ENCODE measurements at places on chromosomes 5 and 9. TPM values are rescaled to one million over a fixed set of nuclear protein-coding genes. Genes with fewer than 3 reads are reported as not detected.

DNA sequence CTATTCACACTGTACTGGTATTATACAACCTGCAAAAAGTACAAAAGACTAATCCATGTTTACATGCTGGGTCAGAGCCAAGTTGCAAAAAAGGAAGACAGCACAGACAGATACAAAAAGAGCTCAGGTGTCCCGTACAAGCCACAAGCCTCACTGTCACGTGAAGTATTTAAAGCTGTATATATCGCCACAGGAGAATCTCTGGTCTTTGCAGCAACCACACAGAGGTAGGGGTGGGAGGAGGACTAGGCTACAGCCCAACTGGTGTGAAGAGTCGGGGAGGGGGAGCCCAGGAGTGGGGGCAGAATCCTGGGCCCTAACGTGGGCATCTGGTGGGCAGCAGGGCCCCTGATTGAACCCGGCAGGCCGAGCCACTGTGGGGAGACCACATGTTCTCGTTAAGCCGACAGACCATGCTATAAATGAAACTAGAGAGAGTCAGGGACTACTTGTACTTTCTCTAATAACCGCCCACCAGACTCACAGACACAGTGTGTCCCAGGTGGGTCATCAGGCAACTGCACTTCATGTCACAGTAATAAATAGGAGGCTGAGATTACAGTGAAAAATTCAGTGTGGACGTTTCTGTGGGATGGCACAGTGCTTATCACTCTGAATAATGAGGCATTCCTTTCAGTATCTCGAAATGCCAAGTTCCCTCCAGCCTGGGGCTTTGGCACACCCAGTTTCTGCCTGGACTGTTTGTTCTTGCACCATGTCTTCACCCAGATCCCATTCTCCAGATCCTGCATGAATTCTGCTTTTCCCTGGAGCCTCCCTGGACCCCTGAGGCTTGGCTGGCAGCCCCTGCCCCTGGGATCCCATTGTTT, 79.3 kb upstream of the SH3PXD2B start:
- H3K27me3 ChIP-seq = peaks cover 41% of the 10 kb centered on the region
- no peak overlapping the region for H3K27ac ChIP-seq
- no peaks in the 10 kb centered on the region for H3K36me3 ChIP-seq
- peak; percentile 75 for DNase-seq
- peaks cover 2% of the 10 kb centered on the region for H3K4me1 ChIP-seq

DNA sequence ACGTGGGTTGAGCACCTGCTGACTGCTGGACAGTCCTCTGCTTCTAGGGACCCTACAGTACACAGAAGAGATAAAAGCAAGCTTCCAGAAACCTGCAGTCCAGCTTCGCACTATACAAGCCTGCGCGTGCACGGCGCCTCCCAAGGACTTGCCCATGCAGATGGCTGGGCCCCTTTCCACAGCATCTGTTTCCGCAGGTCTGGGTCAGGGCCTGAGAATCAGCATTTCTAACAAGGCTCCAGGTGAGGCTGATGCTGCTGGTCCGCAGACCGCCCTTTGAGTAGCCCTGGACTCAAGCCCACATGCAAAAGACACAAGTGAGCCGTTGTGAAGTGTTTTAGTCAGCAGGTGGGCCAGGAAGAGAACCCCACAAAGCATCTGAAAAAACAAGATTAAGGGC, 133.1 kb downstream of the HSD17B3 start:
- H3K27ac ChIP-seq = no peak overlapping the region
- H3K36me3 ChIP-seq = no peaks in the 10 kb centered on the region
- H3K4me3 ChIP-seq = no peak overlapping the region
- H3K4me1 ChIP-seq = peaks cover 29% of the 10 kb centered on the region
- DNase-seq = no peak
- H3K27me3 ChIP-seq = peaks cover 18% of the 10 kb centered on the region

DNA sequence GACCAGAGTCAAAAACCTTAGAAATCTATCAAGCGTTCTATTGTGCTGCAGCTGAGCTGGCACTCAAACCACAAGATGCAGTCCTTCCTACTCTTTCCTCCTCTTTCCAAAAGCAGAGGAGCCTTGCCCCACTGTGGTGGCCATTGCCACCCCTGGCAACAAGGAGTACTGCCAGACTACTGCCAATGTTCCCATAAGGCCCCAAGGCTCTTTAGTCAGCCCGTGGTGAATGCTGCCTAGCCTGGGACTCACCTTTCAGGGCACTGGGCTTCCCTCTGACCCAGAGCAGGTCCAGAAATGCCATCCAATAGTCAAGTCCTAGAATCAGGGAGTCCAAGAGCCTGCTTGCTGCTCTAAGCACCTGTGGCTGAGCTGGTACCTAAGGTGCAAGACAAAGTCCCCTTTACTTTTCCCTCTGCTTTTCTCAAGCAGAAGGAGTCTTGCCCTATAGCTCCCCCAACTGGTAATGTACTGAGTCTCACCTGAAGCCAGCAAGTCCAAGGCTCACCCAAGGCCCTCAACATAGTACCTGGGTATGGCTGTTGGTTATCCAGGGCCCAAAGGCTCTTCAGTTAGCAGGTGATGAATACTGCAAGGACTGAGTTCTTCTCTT, 219.4 kb downstream of the ATPSCKMT start:
- no peak overlapping the region for H3K27ac ChIP-seq
- no peak for DNase-seq
- H3K36me3 ChIP-seq = peaks cover 7% of the 10 kb centered on the region
- H3K4me3 ChIP-seq = no peak overlapping the region

DNA sequence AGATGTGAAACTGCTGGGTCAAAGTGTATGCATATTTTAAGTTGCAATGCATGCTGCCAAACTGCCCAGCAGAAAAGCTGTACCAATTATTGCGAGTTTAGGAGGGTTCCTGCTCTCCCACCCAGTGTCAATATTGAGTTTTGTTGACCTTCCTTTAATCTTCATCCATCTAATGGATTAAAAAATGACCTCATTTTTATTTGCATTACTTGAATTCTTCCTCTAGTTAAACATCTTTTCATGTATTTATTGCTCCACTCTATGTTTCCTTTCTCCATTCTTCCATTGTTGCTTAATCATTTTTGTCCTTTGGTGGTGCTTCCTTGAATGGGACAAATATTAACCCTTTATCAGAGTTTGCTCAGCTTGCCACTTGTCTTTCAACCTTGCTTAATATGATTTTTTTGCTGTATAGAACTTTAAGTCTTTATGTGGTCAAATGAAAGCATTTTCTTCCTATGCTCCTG, 32.4 kb downstream of the TLE1 start:
- H3K27me3 ChIP-seq = no peaks in the 10 kb centered on the region
- peaks cover 40% of the 10 kb centered on the region for H3K36me3 ChIP-seq
- no peak overlapping the region for H3K27ac ChIP-seq
- DNase-seq = no peak
- peaks cover 35% of the 10 kb centered on the region for H3K4me1 ChIP-seq

DNA sequence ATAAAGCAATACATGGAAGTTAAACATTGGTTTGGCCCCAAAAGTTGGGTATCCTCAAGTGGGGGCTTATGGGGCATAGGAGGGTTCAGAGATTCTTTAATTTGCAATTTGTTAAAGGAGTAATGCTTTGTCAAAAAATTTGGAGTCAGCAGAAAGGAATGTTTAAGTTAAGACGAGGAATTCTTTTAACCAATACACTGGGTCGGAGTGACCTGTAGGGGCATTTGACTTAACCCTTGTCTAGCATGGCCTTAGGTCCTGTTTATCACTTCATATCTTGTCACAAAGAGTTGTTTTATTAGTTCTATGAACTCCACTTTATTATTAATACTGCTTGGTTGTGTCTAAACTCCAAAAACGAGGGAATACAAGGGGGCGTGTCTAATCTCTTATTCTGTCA, 656.1 kb upstream of the RORB start:
- H3K27me3 ChIP-seq = no peaks in the 10 kb centered on the region
- no peak for DNase-seq
- H3K36me3 ChIP-seq = no peaks in the 10 kb centered on the region
- H3K4me1 ChIP-seq = no peaks in the 10 kb centered on the region
- H3K4me3 ChIP-seq = no peak overlapping the region

- H3K4me1 ChIP-seq = peaks cover 48% of the 10 kb centered on the region
- DNase-seq = no peak
- peak overlapping the region; percentile 74 for H3K27ac ChIP-seq
- H3K36me3 ChIP-seq = no peaks in the 10 kb centered on the region
- peaks cover 8% of the 10 kb centered on the region for H3K27me3 ChIP-seq
These were observed 348.0 kb downstream of the ZNF608 start for GRCh38 chr5:124398460-124398859.

DNA sequence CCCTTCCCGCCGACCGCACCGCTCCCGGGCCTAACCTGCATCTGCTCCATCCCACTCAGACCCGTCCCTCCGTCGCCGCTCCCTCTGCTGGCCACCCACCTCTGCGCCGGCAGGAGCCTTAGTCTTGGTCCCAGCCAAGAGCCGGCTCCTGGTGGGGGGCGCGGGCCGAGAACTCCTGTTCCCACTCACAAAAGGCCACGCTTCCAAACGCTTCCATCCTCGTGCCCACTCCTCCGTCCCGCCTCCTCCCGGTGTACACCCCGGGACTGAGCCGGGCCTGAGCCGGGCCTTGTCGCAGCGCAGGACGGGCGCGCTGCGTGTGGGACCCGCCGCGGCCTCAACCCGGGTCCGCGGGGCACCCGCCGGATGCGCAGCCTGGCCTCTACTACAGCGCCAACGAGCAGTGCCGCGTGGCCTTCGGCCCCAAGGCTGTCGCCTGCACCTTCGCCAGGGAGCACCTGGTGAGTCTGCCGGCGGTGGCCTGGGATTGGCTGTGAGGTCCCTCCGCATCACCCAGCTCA, 7.5 kb downstream of the ADAMTS13 start:
- DNase-seq = no peak
- peaks cover 3% of the 10 kb centered on the region for H3K4me1 ChIP-seq
- H3K4me3 ChIP-seq = no peak overlapping the region
- peaks cover 5% of the 10 kb centered on the region for H3K36me3 ChIP-seq

GRCh38 chr9:31390403-31391025, 993.9 kb upstream of the ACO1 start:
- H3K4me3 ChIP-seq = no peak overlapping the region
- peaks cover 20% of the 10 kb centered on the region for H3K27me3 ChIP-seq
- H3K36me3 ChIP-seq = no peaks in the 10 kb centered on the region
- DNase-seq = no peak

GRCh38 chr5:79448336-79448735, 65.6 kb downstream of the HOMER1 start:
- H3K27me3 ChIP-seq = no peaks in the 10 kb centered on the region
- peak overlapping the region; percentile 8 for H3K4me3 ChIP-seq
- H3K36me3 ChIP-seq = no peaks in the 10 kb centered on the region
- H3K27ac ChIP-seq = peak overlapping the region; percentile 77
- no peak for DNase-seq
- peaks cover 25% of the 10 kb centered on the region for H3K4me1 ChIP-seq

GRCh38 chr9:117098331-117098730, 316.5 kb downstream of the ASTN2 start:
- H3K27me3 ChIP-seq = no peaks in the 10 kb centered on the region
- H3K4me1 ChIP-seq = peaks cover 5% of the 10 kb centered on the region
- H3K36me3 ChIP-seq = no peaks in the 10 kb centered on the region
- H3K4me3 ChIP-seq = no peak overlapping the region

DNA sequence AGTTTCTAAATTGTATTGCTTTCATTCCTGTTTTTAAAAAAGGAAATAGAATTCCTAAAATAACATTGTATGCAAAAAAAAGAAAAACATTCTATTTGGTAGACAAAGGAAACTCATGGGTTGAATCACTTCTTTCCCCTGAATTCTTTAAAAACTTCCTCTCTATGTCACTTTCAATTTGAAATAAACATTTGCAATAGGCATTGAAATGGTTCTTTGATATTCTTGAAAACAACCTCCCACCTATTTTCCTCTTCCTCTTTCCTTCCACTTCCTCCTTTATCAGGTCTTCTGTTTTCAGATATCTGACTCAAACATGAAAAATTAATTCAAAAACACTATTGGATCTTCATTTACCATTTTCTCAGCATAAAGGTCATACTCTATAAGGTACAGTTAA, 442.0 kb upstream of the MEF2C start:
- peaks cover 18% of the 10 kb centered on the region for H3K4me1 ChIP-seq
- H3K27ac ChIP-seq = peak overlapping the region; percentile 56
- DNase-seq = no peak

GRCh38 chr5:89989776-89990175, 419.8 kb downstream of the CETN3 start:
- no peak for DNase-seq
- no peak overlapping the region for H3K4me3 ChIP-seq
- no peaks in the 10 kb centered on the region for H3K27me3 ChIP-seq
- H3K4me1 ChIP-seq = peaks cover 30% of the 10 kb centered on the region
- H3K27ac ChIP-seq = peak overlapping the region; percentile 93

- peaks cover 14% of the 10 kb centered on the region for H3K27me3 ChIP-seq
- no peak for DNase-seq
- no peaks in the 10 kb centered on the region for H3K4me1 ChIP-seq
- no peak overlapping the region for H3K27ac ChIP-seq
- H3K4me3 ChIP-seq = no peak overlapping the region
These were observed 309.1 kb downstream of the NSG2 start for GRCh38 chr5:174354571-174354970.

DNA sequence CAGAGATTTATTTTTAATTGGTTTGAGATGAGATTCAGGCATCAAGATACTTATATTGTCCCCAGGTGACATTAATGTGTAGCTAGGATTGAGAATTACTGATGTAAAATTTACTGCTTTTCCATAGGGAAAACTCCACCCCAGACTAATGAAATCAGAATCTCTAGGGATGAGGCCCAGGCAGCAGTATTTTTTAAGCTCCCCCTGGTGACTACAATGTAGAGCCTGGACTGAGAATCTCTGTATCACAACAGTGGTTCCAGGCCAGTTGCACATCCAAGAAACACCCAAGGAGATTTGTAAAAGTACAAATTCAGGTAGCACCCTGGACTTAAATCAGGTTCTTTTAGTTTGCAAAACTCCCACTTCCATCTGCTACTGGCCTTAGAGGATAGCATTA, 185.7 kb downstream of the MARCHF11 start:
- H3K4me1 ChIP-seq = peaks cover 12% of the 10 kb centered on the region
- no peak for DNase-seq
- peaks cover 6% of the 10 kb centered on the region for H3K36me3 ChIP-seq
- H3K4me3 ChIP-seq = no peak overlapping the region
- H3K27ac ChIP-seq = no peak overlapping the region

GRCh38 chr9:132575005-132575609, 7.3 kb upstream of the BARHL1 start:
- no peaks in the 10 kb centered on the region for H3K36me3 ChIP-seq
- H3K27ac ChIP-seq = no peak overlapping the region
- H3K4me1 ChIP-seq = no peaks in the 10 kb centered on the region
- peaks cover 53% of the 10 kb centered on the region for H3K27me3 ChIP-seq
- DNase-seq = peak; percentile 92
- no peak overlapping the region for H3K4me3 ChIP-seq

GRCh38 chr5:2802693-2803365, 51.4 kb upstream of the IRX2 start:
- H3K36me3 ChIP-seq = no peaks in the 10 kb centered on the region
- no peaks in the 10 kb centered on the region for H3K27me3 ChIP-seq
- H3K4me3 ChIP-seq = no peak overlapping the region
- no peak for DNase-seq
- H3K4me1 ChIP-seq = no peaks in the 10 kb centered on the region

ABCA2 gene
- total RNA-seq = 47.6 TPM

FABP6 gene
- not detected for total RNA-seq

SNX18 gene
- 27.3 TPM for total RNA-seq

PHYHD1 gene
- total RNA-seq = 4.6 TPM

PLAC8L1 gene
- total RNA-seq = 1.4 TPM

All from osteocyte (in vitro differentiated cells).